ENCODE measurements at places on chromosomes 1 and 21.

DNA sequence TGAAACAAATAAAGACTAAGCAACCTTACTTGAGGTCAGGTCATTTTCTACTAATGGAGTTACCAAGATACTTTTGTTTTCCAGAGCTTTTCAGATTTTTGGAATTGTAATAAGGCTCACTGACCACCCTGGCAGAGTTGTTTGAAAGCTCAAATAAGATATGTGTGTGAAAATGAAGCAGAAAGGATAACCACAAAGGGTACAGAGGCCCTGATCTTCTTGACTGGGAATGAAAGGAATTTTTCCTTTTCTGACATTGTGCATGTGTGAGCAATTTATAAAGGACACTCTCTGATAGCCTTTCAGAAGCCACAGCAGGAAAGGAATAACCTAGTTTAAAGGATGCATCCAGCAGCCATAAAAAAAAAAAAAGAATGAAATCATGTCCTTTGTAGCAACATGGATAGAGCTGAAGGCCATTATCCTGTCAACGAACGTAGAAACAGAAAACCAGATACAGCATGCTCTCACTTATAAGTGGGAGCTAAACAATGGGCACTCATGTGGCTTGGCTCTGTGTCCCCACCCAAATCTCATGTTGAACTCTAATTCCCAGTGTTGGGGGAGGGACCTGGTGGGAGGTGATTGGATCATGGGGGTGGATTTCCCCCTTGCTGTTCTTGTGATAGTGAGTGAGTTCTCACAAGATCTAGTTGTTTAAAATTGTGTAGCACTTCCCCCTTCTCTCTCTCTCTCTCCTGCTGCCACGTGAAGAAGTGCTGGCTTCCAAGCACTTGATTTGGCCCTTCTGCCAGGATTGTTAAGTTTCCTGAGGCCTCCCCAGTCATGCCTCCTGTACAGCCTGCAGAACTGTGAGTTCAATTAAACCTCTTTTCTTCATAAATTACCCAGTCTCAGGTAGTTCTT lies 3.1 kb upstream of the SRP9 start:
- DNase-seq, result no peak

- no peak for DNase-seq
Observed at GRCh38 chr1:160836981-160837557, 25.6 kb downstream of the CD244 start.

GRCh38 chr1:238281418-238281817 lies 390.7 kb upstream of the ZP4 start:
- no peak for DNase-seq

DNA sequence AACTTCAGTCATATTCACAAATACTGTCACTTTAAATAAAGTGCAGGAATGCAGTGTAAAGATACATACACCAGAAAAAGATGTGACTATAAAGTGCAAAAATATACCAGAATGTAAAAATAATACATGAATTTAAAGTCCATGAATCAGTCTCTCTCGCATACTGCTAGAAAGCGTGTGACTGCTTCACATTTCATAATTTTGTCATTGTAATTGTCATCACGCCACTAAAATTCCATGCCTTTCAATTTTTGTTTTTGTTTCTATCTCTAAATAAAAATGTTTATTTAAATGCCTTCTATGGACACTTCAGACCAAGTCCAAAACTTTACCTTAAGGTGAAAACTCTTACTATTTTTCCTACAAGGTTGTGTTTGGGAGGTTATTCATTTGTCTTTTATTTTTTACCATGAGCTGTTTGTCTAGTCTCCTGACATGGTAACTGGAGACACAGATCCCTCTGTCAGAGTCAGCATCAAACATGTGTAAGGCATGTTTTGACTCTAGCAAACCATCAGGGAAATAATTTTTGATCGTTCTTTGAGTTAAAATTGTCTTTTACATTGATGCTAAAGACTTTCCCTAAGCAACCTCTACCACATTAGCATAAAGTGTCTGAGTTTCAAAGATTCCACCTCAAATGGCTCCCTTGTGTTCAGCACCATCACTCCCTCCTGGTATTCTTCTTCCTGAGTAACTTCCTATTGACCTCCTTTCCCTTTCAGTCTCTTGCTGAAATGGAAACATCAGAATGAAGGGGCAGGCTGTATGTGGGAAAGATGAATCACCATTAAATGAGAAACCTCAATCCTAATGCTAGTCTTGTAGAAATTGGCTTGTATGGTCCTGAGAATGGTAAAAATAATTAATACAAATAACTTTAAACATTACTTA lies 14.0 kb upstream of the AIM2 start:
- peak; percentile 26 for DNase-seq

DNA sequence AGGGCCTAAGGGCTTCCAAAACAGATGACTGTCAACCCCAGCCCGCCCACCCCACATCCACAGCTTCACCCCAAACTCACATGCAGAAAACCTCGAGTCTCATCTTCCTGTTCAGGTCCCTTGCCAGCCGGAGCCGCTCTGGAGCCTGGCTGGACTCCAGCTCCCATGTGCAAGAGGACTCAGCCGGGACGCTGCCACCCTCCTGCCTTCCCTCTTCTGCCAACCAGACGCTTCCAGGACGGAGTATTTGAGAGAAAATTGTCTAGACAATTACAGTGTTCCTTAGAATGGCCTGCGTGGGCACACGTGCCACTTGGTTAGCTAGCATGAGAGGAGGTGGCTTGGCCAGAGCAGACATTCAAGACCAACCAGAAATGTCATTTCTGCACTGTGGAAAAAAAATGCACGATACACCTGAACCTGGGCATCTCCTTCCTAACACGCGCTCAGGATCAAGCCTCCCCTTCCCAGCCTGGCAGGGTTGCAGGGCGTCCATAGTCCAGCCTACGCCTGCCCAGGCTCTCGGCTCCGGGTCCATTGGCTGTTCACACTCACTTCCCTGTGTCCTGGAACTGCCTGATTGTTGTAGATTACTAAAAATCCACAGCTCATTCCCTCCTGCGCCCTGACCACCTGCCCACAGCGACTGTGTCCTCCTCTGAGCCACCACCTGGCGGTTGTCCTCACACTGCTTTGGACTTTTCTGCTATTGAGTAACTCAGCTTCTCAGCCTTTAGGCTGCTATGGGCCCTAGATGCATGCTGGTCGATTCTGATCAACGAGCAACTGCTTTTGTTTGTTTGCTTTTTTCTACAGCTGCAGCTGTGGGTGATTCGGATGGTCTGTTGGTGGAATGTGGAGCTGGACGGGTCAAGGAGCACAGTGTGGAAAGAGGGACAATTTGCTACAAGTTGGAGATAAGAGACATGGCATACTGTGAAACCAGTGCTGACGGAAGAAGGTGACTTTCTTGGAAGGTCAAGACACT lies at the start of gene CLDN14:
CLDN14 (minus strand) TSS at position 708 of the 988 bp plus-strand sequence. CDS start 18,427 bp downstream, outside the sequence.
- DNase-seq, result no peak

DNA sequence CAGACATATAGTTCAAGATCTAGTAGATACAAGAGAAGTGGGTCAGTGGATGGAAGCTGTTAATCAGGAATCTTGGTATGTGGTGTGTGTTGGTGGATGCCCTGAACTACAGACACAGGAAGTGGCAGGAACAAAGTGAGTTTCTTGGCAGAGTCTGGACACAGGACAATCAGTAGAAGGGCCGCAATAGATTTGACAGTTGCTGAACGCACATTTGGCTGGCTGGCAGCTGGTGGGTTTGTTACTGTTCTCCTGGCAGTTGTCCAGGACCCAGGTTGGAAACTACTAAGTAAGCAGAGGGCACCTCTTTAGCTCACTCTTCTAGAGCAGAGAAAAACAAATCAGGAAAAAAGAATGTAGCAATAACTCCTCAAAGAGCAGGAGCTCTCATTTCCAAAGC lies 13.2 kb downstream of the KRTAP26-1 start:
- no peak for DNase-seq

DNA sequence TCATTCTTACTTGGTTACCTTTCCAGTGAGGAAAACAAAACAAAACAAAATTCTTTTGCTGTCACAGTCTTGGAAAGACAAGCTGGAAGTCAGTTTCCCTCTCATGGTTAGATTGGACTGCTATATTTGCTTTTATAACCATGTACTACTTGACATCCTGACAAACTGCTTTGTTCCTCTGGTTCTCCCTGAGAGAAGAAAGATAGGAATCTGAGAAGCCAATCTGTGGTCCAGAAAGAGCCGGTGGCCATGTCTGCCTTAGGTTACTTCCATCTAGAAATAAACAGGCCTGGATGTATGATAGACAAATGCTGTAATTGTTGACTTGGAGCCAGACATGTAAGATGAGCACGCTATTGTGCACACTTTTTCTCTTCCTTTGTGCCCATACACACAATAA lies 330.0 kb downstream of the BRINP3 start:
- DNase-seq, result no peak

DNA sequence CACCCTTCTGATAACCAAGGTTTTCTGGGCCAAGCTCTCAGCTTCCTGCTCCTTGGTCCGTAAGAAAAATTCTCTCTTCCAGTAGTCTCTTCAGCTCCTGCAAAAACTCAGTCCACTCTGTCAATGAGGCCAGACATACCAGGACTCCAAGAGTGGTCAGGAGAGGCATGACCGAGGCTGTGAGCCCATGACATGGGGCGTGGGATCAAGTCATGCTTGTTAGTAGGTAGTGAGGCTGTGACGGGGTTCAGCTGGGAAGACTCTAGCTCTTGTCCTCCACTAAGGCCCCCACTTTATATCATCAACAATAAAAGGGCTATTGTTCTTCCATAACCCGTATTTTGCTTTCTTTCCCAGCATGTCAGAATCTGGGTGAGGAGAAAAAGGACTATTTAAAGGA lies 10.1 kb upstream of the HCRTR1 start:
- DNase-seq, result no peak

DNA sequence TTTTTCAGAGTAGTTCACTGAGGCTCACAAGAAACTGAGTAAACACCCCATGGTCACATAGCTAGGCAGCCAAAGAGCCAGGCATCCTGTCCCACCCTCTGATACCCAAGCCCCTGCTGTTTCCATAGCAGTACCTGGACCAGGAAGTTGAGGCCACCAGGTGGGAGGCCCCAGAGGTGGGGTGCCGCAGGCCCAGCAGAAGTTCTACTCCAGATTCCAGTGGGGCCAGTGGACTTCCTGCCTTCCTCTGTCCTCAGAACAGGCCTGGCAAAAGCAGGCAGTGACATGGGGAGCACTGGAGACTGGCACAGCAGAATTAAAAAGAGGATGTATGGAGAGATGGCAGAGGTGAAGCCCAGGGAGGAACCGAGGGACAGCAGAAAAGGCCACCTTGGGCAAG lies 19.0 kb downstream of the FOXO6 start:
- DNase-seq, result no peak

GRCh38 chr1:34231441-34231840 lies 54.7 kb downstream of the C1orf94 start:
- DNase-seq, result no peak

- no peak for DNase-seq
Observed at GRCh38 chr1:223617323-223618070, 48.0 kb downstream of the CAPN8 start.
